NCI-H510A (cell line): ENCODE measurements at places on chromosomes 11 and 22.

DNA sequence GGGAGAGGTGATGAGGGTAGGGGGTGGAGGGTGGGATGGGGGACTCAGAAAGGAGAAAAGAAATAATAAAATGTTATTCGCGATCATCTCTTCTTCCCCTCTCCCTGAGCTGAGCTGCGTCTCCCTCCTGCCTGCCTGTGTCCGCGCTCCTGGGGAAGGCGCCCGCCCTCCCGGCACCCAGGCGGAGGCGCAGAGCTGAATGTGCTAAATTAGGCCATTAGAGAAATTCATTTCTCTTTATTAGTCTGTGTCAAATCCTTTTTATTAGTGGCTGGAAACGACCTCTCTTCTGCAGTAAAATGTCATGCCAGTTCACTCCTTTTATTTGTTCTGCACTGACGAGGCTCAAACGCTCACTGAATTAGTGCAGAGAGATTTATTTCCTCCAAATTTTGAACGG is 116.1 kb downstream of the FEZ1 start:
- DNase-seq, result no peak

DNA sequence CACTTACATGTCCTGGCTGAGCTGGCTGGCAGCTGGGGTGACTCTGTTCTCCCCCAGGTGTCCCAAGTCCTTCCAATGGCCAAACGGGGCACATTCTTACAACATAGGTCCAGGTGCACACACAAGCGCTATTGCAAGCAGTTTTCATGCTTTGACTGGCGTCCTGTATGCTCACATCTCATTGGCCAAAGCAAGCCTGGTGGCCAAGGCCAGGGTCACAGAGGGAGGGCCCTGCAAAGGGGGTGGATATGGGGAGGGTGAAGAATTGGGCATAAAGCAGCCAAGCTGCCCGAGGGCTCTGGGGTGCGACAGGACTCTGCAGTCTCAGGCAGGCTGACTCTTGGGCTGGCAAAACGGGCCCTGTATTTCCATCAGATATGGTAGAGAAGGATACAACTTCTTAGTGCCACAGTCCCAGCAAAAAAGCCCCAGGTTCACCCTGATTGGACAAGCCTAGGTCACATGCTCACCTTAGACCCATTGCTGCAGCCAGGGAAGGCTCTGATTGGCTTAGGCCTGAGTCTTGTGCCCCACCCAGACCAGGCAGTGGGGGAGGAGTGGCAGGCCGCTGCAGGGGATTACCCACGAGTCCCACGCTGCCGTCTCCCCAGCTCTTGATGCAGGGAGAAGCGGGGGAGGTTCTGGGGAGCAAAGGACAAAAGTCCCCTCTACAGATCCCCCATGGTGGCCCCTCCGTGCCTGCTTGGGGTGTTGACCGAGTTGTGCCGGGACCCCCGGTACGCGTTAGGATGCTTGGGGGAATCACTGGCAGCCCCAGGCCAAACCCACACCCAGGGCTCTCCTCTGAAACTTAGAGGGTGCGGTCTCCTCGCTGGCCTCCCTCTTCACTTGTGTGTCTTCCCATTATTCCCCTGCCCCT is 110.8 kb downstream of the ARHGAP8 start:
- no peak for DNase-seq

GRCh38 chr11:6771926-6772893 is at the start of gene OR2AG2:
OR2AG2 (minus strand) TSS chr11:6771976; CDS start chr11:6768957, 3,019 bp downstream.
- DNase-seq, result no peak

DNA sequence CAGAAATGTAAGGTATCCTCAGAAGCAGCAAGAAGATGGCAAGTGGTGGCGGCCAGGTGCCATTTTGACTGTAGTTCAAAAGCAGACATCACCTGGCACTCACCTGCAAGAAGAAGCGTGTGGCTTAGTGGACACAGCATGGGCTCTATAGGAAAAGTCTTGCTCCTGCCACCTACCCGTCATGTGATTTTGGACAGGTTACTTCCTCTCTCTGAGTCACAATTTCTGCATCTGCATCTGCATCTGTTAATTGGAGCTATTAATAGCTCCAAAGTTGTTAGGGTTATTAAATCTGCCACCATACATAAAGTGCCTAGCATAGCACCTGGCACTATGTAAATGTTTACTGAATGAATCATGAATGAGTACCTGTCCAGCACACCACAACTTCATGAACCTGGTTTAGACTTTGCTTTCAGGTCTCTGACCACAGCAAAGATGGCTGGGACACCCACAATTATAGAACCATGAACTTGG is 16.8 kb downstream of the RAB30 start:
- peak; percentile 82 for DNase-seq

DNA sequence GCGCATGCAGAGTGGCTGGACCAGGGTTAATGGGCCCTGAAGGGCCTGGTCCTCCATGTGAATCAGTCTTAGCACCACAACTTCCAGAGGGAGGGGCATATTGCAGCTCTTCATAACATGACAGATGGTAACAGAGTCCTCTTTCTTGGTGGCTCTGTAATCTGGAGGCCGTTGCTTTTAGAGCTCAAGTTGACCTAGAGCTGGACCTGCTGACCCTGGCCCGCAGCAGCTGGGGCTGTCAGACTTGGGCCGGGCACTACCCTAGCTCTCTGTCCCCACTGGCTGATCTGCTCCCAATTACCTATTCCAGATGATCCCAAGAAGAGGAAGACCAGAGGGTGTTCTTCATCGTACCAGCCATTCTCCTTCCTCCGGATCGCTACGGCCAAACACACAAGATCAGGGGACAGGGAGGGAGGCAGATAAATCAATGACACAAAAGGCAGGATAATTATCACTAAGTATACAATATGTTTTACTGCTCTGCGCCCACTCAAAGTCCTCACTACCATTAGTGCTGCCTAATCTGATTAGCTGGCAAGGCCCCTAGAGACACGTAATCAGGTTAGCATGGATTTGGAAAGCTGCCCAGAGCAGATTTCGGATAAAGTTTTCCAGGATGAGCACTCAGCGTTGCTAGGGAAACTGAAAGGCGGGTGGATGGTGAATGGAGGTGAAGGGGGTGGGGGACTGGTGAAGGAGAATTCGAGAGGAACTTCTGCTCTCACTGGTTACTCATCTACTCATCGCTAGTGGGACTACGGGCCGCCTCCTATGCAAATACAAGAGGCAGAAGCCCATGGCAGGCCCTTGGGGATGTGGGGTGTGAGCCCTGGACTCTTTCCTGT is 64.5 kb upstream of the PHOX2A start:
- peak; percentile 74 for DNase-seq

DNA sequence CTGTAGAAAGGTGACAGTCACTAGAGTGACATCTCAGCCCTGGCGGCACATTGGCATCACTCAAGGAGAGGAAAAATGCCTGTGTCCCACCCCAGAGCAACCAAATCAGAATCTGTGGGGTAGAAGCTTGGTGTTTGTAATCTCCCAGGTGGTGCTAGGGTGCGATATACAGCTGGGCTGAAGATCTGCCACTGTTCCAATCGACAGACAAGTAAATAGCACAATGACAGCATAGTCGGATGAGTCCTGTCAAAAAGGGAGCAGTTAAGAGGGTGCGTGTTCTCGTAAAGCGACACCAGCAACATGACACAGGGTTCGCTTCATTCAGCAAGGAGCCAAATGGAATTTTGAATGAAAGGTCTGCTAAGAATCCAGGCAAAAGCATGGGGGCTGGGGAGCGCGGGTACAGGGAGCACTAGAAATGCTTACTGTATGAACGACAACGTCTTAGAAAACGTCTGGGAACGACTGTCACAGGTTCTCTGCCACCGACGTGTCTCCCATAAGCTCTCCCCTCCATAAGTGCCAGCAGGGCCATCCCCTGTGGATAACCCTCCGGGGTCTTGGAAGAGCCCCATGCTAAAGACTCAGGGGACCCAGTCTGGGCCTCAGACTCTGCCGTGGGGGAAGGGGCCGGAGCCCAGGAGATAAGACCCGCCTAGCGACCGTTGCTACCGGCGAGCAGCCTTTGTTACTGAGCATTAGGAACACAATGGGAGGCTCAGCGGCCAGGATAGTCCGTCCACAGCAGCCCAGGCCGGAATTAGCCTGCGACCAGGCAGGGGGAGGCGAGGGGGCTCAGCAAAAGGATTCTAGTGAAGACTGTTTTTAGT is 20.8 kb downstream of the ADA2 start:
- DNase-seq, result no peak

GRCh38 chr11:120660024-120660565 is 148.5 kb downstream of the GRIK4 start:
- DNase-seq, result no peak

DNA sequence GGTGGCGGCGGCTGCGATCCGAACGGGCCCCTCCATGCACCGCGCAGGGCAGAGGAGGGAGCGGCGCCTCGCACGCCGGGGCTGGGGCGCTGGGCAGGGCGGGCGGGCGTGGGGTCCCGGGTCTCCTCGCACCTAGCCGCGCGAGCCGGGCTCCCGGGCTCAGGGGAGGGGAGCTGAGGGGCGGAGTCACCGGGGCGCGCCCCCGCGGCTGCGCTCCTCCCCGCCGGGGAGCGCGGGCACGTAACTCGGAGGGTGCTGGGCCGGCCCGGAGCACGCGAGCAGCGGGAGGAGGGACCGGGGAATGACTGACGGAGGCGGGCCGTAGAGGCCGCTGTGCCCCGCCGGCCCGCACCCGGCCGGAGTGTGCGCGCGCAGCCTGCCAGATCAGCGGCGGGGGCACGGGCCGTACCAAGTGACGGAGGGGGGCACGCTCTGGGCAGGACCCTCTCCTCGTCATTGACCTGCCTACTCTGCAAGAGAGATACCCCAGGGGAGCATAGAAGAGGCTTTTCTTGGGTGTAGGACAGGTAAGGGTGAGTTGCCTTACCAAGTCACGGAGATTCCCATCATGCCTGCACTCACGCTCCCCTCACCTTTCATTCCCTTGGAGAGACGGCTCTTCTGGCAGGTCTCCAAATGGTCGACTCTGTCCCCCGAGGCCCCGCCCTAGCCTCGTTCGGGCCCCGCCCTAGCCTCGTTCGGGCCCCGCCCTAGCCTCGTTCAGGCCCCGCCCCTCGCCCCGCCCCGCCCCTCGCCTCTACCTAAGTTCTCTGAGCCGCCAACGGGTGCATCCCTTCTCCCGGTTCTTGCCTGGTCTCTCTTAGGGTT is at the start of gene CDON:
TSS of gene CDON (minus strand) at position 188 of the 828 bp plus-strand sequence. CDS start 39,390 bp downstream, outside the sequence.
- peak; percentile 94 for DNase-seq

- DNase-seq, result no peak
Measured at GRCh38 chr11:79179087-79179486, 261.7 kb downstream of the TENM4 start.

DNA sequence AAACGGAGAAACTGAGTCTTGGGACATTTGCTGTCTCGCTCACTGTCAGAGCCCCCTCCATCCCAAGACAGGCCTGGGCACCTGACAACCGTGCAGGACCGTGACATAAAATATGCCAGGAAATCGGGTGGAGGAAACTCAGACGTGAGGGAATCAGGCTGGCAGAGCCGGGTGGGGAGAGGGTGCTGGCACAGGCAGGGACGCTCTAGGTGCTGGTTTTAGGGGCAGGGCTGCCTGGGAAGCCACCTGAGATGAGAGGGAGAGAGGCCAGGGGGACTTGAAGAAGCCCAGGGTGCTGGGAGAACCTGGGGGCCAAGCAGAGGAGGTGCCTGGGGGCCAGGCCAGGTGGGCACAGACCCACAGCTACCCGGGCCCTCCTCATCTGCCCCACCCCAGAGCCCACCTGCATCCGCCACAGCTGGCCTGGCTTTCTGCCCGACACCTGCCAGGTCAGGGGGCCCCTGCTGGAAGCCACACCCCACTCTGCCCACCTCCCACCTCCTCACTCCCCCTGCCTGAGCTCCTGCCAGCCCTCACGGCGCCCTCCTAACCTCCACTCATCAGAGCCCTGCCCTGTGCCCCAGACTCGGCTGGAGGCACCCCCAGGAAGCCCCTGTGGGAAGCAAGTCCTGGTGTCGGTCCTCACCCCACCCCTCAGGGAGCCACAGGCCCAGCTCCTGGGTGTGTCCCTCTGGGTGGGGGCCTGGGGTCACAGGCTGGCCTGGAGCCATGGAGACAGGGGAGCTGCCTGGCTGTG is 27.3 kb upstream of the MUC5AC start:
- no peak for DNase-seq

GRCh38 chr11:2132874-2133240 is 6.3 kb downstream of the IGF2 start:
- DNase-seq, result no peak

- no peak for DNase-seq
Measured at GRCh38 chr11:10444725-10445315, 10.2 kb upstream of the AMPD3 start.

DNA sequence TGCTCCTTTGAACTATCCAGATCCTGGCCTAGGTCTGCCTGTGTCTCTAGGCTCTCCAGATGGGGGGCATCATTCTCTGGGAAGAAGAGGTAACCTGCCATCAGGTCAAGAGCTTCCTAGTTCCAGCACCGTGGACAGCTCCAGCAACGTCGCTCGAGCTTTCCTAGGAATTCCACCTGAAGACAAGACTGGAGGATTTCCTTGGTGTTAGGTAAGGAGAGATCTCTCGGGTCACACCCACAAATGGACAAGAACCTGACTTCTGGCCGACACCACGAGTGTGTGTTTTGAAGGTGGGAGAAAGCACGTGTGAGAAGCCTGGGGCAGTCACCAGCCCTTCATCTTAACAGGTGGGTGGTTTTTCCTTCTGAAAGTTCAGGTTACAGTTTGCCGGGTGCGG is 1.2 kb downstream of the PRG3 start:
- DNase-seq, result no peak

DNA sequence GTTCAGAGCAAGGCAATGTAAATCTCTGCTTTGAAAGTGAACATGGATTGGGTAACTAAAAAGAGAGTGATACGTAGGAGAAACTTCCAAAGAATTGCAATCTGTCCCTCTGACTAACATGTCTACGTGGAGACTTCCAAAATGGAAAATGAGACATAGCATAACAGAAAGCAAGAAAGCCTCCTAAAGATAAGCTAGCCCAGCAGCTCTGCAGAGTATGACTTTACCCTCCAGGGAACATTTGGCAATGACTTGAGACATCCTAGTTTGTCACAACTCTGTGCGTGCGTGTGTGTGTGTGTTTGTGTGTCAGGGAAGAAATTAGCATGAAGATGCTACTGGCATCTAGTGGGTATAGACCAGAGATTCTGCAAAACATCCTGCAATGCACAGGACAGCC is 817.4 kb downstream of the NTM start:
- DNase-seq, result no peak
